Kidney glomerular epithelial cell (primary cell): ENCODE measurements at places on chromosomes 13 and 19.

DNA sequence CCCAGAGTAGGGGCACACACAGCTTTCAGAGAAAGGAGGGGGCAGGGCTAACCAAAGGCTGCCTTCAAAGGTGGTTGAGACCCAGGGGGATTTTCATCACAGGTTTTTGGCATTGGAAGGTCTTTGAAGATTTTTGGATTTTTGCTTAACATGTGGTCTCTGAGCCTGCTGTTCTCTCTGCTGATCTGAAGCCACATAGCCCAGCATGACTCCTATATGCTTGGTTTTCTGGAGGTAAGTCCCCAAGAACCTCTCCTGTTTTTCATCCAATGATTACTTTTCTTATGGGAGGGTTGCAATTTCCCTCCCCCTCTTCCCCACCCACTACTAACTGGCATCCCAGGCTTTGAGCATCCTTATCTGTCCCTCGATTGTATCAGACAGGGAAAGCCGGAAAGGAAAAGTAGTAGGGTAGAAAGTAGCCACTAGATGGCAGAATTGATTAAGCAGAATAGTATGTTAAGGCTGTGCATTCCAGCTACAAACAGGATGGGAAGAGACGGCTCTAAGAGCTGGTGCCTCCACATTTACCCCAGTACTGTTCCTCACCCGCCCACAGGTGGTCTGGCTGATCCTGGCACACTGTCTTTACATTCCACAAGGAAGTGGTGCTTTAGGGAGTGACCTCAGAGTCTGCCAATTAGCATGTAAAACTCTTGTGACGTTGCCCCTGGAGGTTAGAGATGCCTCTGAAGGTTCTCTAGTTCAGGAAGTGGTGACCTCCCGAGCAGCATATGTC, 218.9 kb upstream of the EDNRB start:
- peak; percentile 79 for DNase-seq

- no peak for DNase-seq
These were observed 1.4 kb downstream of the SPACA6 start for GRCh38 chr19:51694318-51695085.

- DNase-seq: no peak
These were observed 1.4 kb upstream of the YIF1B start for GRCh38 chr19:38317104-38317612.

DNA sequence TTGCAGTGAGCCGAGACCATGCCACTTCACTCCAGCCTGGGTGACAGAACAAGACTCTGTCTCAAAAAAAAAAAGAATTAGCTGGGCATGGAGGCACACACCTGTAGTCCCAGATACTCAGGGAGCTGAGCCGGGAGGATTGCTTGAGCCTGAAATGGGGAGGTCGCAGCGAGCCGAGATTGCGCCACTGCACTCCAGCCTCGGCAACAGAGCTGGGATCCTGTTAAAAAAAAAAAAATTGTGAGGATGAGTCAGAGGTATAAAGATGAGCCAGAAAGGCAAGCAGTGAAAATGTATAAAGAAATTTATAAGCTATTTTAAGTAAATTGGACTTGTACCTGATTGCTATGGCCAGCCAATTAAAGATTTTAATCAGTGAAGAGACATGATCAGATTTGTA, 21.1 kb downstream of the KBTBD6 start:
- DNase-seq: no peak

DNA sequence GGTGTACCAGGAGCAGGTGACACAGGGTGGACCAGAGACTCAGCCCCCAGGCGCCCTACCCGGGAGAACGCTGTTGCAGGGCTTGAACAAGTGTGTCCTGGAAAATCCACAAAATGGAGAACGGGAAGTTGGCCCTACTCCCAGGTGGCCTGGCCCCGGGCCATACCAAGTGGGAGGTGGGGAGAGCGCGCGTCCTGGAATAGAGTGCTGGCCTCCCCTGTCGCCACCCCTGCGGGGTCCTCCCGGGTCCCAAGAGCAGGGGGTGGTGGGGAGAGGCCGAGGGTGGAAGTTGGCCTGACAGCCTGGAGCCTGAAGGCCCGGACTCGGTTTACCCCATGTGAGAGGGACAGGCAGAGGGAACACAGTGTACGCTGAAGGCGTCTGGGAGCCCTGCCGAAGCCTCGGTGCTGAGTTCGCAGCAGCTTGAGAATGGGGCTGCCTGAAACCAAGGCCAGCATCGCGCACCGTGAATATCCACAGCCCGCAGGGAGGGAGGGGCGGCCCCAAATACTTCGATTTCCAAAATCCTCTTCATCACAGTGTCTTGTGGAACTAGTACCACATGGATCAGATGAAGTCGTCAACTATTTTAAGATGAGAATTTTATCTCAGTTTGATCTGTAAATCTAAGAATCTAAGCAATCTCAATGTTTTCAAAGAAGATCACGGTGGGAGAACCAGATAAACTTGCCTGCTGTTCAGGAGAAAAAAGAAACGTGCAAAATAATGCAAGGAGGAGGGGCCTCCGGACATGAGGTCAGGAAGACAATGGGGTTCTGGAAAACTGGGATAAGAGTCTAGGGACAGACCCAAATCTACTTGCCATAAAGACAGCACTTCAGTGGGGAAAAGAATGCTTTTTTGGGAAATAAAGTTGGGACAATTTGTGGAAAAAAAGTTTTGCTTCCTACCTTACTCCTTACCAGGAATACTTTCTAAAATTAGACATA, 10.4 kb upstream of the KLF16 start:
- no peak for DNase-seq

DNA sequence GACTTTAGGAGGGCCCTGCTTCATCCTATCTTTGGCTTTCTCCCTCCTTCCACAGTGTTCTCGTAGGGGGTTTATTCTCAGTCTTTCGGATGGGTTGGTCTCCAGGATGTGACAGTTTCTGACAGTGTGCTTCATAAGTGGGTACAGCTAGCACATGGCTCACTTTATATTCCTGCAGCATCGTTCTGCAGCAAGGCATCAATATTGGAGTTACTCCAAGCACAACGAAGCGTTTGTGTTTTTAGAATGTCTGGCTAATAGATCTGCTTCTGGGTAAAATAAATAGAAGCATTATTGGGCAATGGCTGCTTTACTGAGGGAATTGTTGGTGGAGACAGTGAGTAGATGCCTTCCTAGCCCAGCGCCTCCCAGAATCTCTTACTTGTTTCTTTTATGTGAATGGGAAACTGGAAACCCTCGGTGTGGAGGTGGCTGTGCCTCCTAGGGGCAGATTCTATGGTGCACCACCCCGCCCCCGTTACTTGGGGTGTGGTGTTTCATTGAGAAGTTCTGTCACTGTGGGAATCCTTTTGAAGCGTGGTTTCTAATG, 2.0 kb downstream of the FARP1 start:
- peak; percentile 75 for DNase-seq

- DNase-seq: no peak
These were observed 283.8 kb upstream of the TSHZ3 start for GRCh38 chr19:31633014-31633413.

DNA sequence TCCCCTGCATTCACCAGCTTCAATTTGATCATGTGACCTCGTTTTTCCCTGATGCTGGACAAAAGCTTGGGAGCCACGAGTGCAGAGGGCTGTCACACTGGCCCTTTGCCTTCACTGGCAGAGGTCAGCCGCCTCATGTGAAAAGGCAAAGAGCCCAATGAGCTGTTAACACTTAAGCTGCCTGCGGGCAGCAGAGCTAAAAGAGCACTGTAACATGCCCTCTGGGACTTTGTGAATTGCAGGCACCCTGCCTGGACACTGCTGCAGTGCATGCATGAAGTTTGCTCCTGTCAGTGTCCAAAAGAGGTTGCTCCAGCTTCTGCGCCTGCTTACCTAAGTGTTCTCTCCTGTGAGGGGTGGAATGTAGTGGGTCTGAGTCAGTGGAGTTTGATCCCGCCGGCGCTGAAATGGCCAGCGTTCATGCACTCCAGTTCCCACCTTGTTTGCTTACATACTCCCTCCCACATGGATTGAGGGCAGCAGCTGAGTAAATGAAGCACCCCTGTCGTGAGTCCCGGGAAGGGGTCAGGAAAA, 193.7 kb downstream of the RFC3 start:
- no peak for DNase-seq

DNA sequence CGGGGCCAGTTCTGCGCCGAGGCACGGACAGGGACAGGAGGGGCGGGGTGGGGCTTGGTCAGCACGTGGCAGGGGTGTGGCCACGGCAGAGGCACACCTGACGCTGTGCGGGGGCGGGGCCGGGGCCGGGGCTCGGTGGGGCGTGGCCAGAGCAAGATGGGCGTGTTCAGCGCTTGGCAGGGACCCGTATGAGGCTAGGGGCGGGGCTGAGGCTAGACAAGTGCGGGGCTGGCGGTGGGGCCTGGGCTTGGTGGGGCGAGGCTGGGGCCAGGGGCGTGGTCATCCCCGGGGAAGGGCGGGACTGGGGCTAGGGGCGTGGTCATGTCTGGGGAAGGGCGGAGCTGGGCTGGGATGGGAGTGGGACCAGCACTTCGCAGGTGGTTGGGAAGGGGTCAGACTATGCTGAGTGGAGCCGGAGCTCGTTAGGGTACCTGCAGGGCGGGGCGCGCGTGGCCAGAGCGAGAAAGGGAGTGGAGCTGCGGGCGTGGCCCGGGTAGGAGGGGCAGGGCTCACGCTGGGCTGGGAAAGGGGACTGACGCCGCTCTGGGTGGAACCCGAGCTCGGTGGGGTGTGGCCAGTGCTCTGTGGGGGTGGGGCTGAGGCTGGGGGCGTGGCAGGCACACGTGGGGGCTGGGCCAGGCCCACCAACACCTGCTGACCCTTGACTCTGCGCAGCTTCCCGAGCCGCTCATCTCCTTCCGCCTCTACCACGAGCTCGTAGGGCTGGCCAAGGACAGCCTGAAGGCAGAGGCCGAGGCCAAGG, 12.8 kb downstream of the POLR2E start:
- no peak for DNase-seq

DNA sequence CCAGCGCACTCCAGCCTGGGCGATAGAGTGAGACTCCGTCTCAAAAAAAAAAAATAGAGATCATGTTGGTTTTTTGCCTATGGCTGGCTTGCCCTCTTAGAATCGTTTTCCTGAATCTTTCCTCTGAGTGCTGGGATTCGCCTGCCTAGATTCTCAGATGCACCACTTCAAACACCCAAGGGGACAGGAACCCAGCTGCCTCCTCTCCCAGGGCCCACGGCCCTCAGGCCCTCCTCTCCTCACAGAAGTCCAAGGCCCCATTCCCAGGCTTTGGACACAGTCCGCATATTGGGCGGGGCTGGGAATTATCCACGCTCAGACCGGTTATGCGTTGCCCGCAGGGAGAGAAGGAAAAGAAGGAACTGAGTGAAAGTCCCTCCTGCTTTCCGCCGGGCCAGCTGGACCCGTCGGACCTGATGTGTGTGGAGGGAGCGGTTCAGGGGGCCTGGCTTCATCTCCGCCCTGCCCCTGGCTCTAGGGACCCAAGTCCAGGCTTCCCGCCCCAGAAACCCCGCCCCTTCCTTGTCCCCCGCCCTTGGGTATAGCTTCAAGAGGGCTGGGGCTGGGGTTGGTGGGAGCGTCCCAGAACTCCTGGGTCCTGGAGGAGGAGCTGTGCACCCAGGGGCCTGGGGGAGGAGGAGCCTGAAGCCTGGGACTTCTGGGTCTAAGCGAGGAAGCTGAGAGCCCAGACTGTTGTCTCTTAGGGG, 5.8 kb downstream of the PPFIA3 start:
- no peak for DNase-seq

DNA sequence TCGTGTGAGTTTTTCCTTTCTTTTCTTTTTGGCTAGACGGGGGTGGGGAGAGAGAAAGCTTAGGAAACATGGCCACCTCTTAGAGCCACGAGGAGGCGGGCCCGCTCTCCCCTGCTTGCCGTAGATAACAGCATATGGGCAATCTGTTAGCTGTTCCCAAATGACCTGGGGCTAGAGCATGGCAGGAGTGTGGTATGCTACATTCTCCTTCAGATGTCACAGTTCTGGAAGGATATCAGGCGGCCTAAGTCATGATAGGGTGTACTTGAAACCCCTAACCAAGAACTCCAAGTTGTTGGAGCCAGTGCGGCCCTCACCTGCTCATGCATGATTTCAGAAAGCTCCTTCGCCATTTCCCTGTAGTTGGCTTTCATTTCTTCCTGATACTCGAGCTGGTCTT, 44.3 kb upstream of the SLC15A1 start:
- DNase-seq: no peak

DNA sequence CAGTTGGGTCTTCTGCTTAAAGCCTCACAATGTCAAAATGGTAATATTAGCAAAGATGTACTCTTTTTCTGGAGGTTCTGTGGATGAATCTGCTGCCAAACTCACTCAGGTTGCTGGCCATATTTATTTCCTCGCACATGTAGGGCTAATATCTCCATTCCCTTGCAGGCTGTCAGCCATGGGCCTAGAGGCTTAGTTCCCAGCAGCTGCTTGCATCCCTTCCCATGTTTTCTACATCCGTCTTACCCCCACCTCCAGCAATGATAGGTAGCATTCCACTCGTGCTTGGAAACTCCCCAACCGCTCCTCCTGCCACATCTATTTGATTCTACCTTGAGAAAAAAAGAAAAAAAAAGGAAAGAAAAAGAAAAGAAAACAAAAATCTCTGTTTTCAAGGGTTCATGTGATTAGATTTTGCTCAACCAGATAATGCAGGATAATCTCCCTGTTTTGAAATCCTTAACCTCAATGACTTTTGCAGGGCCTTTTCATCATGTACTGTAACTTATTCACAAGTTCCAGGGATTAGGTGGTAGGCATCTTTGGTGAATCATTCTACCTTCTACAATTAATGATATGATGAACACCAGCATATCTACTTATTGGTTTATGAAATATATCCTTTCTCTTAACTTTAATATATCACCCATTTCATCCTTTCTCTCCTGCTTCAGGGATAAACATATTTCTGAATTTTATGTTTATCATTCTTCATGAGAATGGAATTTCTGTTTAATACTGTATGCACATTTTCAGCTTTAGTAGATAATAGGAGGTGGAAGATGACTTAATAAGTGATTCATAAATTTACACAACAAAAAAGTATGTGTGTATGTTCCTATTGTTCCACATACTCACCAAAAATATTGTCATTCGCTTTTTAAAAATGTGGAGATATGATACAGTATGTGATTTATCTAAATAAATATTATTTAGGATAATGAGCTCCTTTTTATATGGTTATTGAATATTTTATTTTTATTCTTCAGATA, 931.9 kb downstream of the SLITRK5 start:
- DNase-seq: peak; percentile 41

DNA sequence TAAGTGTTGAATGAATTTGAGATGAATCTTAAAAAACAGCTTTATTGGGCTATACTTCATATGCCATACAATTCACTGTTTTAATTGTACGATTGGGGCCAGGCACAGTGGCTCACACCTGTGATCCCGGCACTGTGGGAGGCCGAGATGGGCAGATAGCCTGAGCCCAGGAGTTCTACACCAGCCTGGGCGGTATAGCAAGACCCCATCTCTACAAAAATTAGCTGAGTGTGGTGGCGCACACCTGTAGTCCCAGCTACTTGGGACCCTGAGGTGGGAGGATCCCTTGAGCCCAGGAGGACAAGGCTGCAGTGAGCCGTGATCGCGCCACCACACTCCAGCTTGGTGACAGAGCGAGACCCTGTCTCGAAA, 10.3 kb downstream of the ARID3A start:
- no peak for DNase-seq
